ENCODE measurements at places on chromosomes 11 and 22. TPM values are rescaled to one million over a fixed set of nuclear protein-coding genes. Genes with fewer than 3 reads are reported as not detected.

ATG16L2 gene
- 17.8 TPM for total RNA-seq

FZD4 gene
- total RNA-seq, result 110 TPM

C11orf91 gene
- total RNA-seq, result 0.38 TPM

CD3D gene
- total RNA-seq, result not detected

OR2AG2 gene
- 0.09 TPM for total RNA-seq

MS4A3 gene
- total RNA-seq, result not detected

SAA2 gene
- not detected for total RNA-seq

OPCML gene
- not detected for total RNA-seq

RIBC2 gene
- 0.72 TPM for total RNA-seq

APLNR gene
- under 0.01 TPM for total RNA-seq

TEX12 gene
- total RNA-seq, result 0.09 TPM

TRIM49 gene
- total RNA-seq, result not detected

TRPM5 gene
- total RNA-seq, result not detected

GPR83 gene
- total RNA-seq, result 0.09 TPM

KRTAP5-7 gene
- total RNA-seq, result not detected

OR5J2 gene
- not detected for total RNA-seq

TCN2 gene
- 40.7 TPM for total RNA-seq

CD3G gene
- not detected for total RNA-seq

LIF gene
- total RNA-seq, result 2.0 TPM

BCO2 gene
- 0.72 TPM for total RNA-seq

IGLL1 gene
- total RNA-seq, result not detected

MCHR1 gene
- not detected for total RNA-seq

MGAT3 gene
- total RNA-seq, result 0.47 TPM

KLHDC7B gene
- not detected for total RNA-seq

TRIM48 gene
- total RNA-seq, result not detected

NRIP3 gene
- 12.0 TPM for total RNA-seq

CNTF gene
- total RNA-seq, result 1.5 TPM

SMIM38 gene
- 0.09 TPM for total RNA-seq

TSGA10IP gene
- under 0.01 TPM for total RNA-seq

NAALADL1 gene
- total RNA-seq, result 6.1 TPM

FOLR1 gene
- total RNA-seq, result not detected

SLC17A6 gene
- not detected for total RNA-seq

FDX1 gene
- total RNA-seq, result 7.8 TPM

DAGLA gene
- 1.6 TPM for total RNA-seq

FREY1 gene
- total RNA-seq, result 0.75 TPM

Data from endothelial cell of coronary artery (primary cell).